Ovary (tissue), 10 donors: ENCODE measurements at places on chromosomes 1 and 21. TPM values are rescaled to one million over a fixed set of nuclear protein-coding genes. Genes with fewer than 3 reads are reported as not detected.
A peak's percentile ranks its signal among the peaks of the same experiment; 100 is the strongest.

GRCh38 chr21:35603494-35603893 is 456.8 kb downstream of the SETD4 start:
- DNase-seq: no peak
- no peaks in the 10 kb centered on the region for H3K36me3 ChIP-seq
- no peaks in the 10 kb centered on the region for H3K4me1 ChIP-seq
- no peaks in the 10 kb centered on the region for H3K27me3 ChIP-seq

DNA sequence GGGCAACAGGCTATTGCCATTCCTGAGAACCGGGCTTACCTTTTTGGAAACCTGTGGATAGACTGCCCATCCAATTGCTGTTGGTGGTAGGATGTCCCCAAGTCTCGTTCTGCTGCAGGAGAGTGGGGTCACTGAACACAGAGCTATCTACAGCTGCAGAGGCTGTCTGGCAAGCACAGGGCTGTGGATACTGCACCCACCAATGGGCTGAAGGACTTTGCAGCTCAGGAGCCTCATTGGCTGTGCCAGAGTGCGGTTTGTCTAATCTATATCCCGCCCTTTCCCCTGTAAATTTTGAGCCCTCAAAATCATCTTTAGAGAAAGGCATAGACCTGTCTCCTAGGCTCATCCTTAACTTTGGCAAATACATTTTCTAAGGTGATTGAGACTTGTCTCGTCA is 15.3 kb downstream of the RNF187 start:
- H3K27ac ChIP-seq: no peak overlapping the region
- peaks cover 3% of the 10 kb centered on the region for H3K4me1 ChIP-seq
- DNase-seq: no peak

DNA sequence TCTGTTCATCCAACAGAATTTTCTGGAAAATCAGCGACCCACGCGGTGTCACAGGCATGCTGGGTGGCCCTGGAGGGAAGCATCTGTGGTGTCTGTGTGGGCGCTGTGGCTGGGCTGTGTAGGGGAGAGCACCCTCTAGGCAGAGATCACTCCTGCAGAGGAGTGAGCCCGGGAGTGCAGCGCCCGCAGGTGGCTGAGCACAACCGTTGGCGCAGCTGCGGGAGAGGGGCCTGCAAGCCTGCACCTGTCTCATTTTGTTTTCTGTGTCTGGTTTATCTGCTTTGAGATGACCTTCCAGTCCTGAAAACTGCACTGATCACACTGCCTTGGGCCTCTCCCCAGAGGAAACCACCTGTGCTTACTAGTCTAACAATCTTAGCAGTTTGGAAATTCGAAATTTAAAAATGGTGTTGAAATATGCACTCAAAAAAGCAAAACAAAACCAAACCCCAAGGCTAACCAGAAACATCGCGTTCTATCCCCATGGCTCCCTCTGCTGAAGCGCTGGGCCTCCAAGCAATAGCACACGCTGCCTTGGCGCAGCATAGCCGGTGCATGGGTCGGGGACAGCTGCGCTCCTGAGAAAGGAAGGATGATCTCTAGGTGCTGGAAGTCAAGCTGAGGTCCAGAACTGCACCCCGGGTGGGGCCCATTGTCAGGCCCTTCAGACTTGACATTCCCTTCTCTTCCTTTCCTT is 4.8 kb downstream of the FAM3B start:
- no peak overlapping the region for H3K27ac ChIP-seq
- no peaks in the 10 kb centered on the region for H3K27me3 ChIP-seq
- DNase-seq: no peak
- H3K4me3 ChIP-seq: no peak overlapping the region

DNA sequence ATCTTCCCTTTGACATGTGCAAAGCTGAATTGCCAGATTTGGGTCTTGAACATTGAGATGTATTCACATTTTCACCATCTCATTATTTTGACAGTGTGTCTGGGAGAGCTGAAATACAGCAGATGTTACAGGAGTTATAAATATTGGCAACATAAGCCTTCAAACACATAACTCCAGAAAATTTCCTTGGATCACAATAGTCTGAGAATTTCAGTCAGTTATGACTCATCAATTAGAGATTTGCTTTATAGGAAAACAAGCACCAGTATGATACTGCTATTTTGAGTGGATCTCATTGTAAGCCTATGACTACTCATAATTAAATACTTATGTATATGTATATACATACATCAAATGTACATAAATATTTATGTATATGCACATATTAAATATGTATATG is 1171.8 kb downstream of the AMY1C start:
- H3K36me3 ChIP-seq: no peaks in the 10 kb centered on the region
- H3K4me3 ChIP-seq: no peak overlapping the region
- no peaks in the 10 kb centered on the region for H3K4me1 ChIP-seq
- DNase-seq: no peak
- H3K27me3 ChIP-seq: no peaks in the 10 kb centered on the region
- no peak overlapping the region for H3K27ac ChIP-seq

DNA sequence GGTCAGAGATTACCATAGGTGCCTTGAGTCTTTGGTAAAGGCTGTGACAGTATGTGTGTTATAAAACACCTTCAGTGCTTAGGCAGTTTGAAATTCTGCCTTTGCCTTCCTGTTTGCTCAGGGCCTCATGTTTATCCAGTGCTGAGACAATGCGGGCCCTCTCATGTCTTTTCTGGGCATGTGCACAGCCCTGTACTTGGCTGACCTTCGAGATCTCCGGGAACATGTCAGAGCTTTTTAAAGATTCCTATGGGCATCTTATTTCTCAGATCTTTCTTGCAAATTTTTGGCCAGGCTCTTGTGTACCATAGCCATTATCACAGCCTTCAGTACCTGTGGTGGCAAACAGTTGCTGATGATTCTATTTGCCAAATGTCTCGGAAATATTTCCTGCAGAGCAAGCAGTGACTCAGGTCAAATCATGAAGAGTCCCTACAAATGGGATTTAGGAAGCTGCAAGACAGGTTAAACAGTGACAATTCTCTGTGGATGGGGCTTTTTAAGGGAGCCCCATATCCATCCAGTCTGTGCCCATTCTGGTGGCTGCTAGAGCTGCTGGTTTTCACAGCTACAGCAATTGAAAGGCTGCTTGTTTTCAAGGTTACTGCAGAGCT is 42.1 kb downstream of the HOOK1 start:
- no peaks in the 10 kb centered on the region for H3K36me3 ChIP-seq
- no peaks in the 10 kb centered on the region for H3K4me1 ChIP-seq
- H3K27me3 ChIP-seq: no peaks in the 10 kb centered on the region
- H3K4me3 ChIP-seq: no peak overlapping the region
- no peak overlapping the region for H3K27ac ChIP-seq
- no peak for DNase-seq

GRCh38 chr1:53731779-53732305 is 7.1 kb downstream of the GLIS1 start:
- no peaks in the 10 kb centered on the region for H3K27me3 ChIP-seq
- no peak overlapping the region for H3K27ac ChIP-seq
- no peak overlapping the region for H3K4me3 ChIP-seq
- no peaks in the 10 kb centered on the region for H3K4me1 ChIP-seq
- H3K36me3 ChIP-seq: no peaks in the 10 kb centered on the region

- peak; percentile 19 for DNase-seq
- H3K36me3 ChIP-seq: no peaks in the 10 kb centered on the region
These were observed at the start of gene RSPO1 for GRCh38 chr1:37634244-37634991. Gene RSPO1 (minus strand): TSS chr1:37634892. CDS start chr1:37629661, 5,231 bp downstream.

DNA sequence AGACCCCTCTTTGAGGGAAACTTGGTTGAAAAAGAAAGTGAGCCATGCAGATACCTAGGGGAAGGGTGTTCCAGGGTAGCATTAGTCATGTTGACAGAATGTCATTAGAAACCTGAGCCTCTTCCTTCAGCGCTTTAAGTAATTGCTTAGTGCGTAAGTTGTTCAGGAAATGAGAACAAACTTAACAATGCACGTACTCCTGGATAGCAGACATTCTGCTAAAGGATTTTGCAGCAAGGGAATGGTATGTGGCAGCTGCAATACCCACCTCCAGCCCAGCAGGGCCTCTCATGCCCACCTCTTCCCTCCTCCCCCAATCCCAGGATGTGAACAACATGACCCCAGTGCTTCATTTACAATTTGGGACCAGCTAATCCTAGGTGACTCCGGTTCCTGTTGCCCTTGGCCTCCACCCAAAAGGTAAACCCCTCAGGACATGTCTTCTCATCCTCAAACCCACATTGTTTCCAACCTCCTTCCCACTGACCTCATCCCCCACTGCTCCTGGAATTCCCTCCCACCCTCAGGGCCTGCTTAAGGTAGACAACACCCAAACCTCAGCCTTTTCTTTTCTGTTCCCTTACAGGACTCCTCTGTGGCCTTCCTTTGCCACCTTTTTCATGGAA is 98.0 kb upstream of the BCAR3 start:
- no peak for DNase-seq
- H3K27ac ChIP-seq: no peak overlapping the region
- H3K36me3 ChIP-seq: no peaks in the 10 kb centered on the region
- no peaks in the 10 kb centered on the region for H3K4me1 ChIP-seq
- no peak overlapping the region for H3K4me3 ChIP-seq
- no peaks in the 10 kb centered on the region for H3K27me3 ChIP-seq

DNA sequence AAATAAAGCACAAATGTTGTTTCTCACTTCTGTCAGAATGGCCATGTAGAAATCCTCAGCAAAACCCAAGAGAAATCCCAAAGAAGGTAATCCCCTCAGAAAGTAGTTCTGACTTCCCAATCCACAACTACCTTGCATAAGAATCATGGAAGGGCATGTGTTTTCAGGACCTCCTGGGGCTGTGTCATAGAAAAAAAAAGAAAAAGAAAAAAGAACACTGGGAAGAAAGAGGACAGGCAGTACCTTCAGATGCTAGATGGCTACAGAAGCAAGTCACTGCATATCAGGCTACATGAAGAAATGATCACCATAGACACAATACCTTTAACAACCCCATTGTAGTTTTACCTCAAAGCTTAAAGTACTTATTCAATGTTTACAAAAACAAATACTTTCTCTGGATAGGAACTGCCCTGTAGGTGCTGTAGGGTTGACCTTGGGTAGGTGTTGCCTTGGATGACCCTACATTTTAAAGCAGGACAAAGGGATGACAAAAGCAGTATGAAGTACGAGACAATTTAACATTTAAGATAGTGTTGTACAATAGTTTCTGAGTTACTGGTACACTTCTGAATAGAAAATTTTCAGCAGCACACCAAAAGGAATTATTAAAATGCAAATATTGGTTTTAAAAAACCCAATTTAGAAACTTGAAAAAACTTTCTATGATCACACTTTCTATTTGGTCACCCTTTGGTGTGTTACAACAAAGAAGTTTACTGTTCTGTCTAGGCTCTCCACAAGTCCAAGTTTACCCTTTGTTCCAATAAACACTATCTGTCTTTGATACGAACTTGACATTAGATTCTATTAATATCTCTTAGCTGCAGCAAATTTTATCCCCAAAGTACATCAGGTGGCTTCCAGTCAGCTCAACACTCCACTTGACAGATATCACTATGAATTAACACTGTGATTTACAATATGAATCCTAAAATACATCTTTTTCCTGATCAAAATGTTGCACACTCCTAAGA is 5.0 kb downstream of the TRIT1 start:
- H3K36me3 ChIP-seq: no peaks in the 10 kb centered on the region
- no peak for DNase-seq

DNA sequence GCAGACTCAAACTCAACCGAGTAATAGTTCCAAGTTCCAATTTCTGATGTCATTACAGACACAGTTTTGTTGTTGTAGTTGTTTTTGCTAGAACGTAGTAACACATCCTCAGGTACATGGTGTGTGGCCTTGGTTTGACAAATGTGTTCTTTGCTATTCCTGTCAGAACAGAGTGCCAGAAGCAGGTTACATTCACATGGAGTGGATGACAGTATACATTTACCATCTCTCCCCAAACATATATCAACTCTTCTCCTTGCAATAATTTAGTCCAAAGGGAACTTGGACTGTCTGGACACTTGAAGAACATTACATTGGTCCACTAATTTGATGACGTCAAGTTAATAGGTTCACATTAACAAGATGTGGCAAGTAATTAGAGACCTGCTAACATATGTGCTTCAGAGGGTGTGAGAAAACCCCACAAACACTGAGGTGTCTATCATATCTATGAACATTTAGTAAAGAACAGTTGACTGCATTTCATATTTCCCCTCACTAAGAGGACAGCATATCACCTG is 44.6 kb upstream of the ZBTB18 start:
- peaks cover 2% of the 10 kb centered on the region for H3K4me1 ChIP-seq
- H3K4me3 ChIP-seq: no peak overlapping the region
- H3K27ac ChIP-seq: no peak overlapping the region

DNA sequence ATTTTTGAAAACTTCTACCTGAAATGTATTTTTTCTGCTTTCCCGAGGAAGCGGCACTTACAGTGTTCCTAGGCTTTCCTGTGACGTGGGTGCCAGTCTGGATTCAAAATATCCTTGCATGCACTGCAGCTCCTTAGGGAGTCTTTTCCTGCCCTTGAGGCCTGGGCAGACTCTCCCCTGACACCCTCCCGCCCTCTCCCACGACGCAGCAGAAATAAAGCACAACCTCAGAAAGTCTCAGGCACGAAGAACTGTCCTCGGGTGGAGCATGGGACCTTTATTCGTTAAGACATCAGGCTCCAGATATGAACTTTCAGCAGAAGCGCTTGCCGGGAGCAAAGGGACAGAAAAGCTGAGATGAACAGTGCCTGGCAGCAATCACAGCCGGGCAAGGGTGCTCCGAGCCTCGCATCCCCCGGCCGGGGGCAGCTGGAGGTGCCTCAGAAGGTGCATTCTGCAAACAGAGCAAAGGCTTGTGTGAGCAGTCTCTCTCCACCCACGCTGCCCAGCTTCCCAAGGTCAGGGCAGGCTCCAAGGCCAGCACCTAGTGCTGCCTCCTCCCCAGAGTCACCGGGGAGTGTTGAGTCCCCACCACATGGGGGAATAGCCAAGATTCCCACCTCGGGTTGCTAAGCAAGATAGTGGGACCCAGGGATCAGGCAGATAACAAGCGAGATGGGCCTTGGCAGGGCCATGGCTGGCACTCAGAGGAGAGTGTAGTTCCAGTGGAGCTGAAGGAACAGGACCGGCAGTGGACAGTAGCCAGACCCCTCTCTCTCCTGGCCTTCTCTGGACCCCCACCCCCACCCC is 3.2 kb downstream of the TFF3 start:
- no peaks in the 10 kb centered on the region for H3K27me3 ChIP-seq
- no peak for DNase-seq
- H3K4me1 ChIP-seq: peaks cover 1% of the 10 kb centered on the region
- no peak overlapping the region for H3K4me3 ChIP-seq
- no peak overlapping the region for H3K27ac ChIP-seq

GRCh38 chr1:236451796-236452373 is 57.8 kb downstream of the EDARADD start:
- H3K36me3 ChIP-seq: no peaks in the 10 kb centered on the region
- no peaks in the 10 kb centered on the region for H3K27me3 ChIP-seq
- no peaks in the 10 kb centered on the region for H3K4me1 ChIP-seq
- DNase-seq: no peak

The GPATCH4 gene
- total RNA-seq: 22.8 TPM

The CNTN2 gene
- not detected for total RNA-seq

The TMOD4 gene
- total RNA-seq: 1.3 TPM

The KAZN gene
- total RNA-seq: 39.0 TPM

The LHX8 gene
- not detected for total RNA-seq

The RGS13 gene
- 0.12 TPM for total RNA-seq
